CD4-positive, alpha-beta memory T cell (primary cell): ENCODE measurements at places on chromosomes 7 and 10. TPM values are rescaled to one million over a fixed set of nuclear protein-coding genes. Genes with fewer than 3 reads are reported as not detected.
A peak's percentile ranks its signal among the peaks of the same experiment; 100 is the strongest.

Gene ABCC2
- 6.5 TPM for total RNA-seq

GRCh38 chr7:148173369-148173768, 417.2 kb upstream of the C7orf33 start:
- DNase-seq = no peak

- DNase-seq = no peak
These were observed 33.6 kb downstream of the VSTM4 start for GRCh38 chr10:49081547-49082275.

DNA sequence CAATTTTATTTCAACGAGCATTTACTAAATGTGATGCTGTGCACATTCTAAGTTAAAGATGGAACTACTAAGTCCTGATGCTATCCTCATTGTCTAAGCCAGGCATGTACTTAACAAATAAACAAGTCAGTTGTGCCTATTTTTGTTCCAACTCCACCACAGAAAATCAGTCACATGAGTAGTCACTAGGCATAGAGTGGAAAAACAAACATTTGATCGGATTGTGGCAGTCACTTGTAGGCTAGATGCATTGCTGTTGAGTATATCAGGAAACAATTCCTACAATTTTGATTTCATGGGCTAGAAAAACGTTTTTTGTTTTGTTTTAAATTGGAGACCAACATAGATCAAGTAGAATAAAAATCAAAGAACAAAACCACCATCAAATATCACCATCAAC, 177.6 kb upstream of the SLC25A13 start:
- no peak for DNase-seq

Gene SPAG6
- not detected for total RNA-seq

- no peak for DNase-seq
These were observed 27.3 kb downstream of the RALA start for GRCh38 chr7:39650676-39651075.

GRCh38 chr7:91182819-91183764, 81.1 kb upstream of the FZD1 start:
- DNase-seq = no peak

- DNase-seq = no peak
These were observed 117.0 kb upstream of the PTPRZ1 start for GRCh38 chr7:121755818-121756552.

GRCh38 chr7:4690953-4691856, 9.1 kb downstream of the FOXK1 start:
- no peak for DNase-seq

Gene MRC1
- 1.9 TPM for total RNA-seq

GRCh38 chr10:132062641-132063390, 2.9 kb upstream of the JAKMIP3 start:
- no peak for DNase-seq

Gene CHRM2
- not detected for total RNA-seq

Gene PLAU
- 0.64 TPM for total RNA-seq

DNA sequence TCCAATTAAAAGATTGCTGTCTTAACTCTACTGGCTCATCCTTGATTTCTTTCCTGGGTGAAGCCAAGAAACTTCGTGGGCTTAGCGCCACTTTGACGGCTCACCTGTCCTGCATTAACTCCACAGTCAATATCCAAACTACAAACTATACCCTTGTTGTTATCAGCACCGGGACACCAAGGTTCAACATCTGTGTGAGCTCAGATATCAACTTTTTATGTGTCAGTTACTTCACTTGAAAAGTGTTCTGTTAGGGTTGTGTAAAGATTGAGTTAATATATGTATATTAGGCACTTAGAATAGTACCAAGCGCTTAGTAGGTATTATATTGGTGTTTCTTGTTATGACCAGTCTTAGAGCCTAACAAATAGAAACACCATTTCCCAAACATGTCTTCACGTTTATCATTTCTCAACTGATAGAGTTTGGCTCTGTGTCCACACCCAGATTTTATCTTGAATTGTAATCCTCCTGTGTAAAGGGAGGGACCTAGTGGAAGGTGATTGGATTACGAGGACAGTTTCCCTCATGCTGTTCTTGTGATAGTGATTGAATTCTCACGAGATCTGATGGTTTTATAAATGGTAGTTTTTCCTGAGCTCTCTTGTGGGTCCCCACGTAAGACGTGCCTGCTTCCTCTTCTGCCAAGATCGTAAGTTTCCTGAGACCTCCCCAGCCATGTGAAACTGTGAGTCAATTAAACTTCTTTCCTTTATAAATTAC, 19.0 kb upstream of the ST8SIA6 start:
- DNase-seq = no peak

DNA sequence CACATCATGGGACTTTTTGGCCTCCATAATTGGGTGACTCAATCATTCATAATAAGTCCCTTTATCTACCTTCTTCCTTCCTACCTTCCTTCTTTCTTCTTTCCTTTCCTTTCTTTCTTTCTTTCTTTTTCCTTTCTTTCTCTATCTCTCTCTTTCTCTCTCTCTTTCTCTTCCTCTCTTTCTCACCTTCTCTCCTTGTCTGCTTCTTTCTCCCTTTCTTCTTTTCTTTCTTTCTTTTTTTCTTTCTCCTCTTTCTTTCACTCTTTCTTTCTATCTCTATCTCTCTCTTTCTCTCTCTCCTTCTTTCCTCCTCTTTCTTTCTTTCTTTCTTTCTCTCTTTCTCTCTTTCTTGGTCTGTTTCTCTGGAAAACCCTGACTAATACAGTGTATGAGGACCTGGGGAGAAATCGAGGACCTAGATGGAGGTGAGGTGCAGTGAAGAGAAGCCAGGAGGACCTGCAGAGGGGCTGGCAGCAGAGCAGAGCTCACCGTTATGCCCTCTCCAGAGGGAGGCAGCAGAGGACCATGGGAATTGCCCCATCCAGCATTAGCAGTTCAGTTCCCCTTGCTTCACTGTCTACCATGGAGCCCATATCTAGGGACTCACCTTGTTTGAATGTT, 52.7 kb upstream of the BTRC start:
- no peak for DNase-seq

Gene FAM25G
- not detected for total RNA-seq

- DNase-seq = peak; percentile 9
These were observed 278.5 kb downstream of the DNAJB6 start for GRCh38 chr7:157615101-157615817.

Gene UNCX
- total RNA-seq = not detected

Gene MORN4
- total RNA-seq = 3.0 TPM

- DNase-seq = no peak
These were observed 252.5 kb downstream of the SLC25A13 start for GRCh38 chr7:96069401-96069800.

- peak; percentile 8 for DNase-seq
These were observed 35.0 kb upstream of the ZNF32 start for GRCh38 chr10:43683451-43684291.

DNA sequence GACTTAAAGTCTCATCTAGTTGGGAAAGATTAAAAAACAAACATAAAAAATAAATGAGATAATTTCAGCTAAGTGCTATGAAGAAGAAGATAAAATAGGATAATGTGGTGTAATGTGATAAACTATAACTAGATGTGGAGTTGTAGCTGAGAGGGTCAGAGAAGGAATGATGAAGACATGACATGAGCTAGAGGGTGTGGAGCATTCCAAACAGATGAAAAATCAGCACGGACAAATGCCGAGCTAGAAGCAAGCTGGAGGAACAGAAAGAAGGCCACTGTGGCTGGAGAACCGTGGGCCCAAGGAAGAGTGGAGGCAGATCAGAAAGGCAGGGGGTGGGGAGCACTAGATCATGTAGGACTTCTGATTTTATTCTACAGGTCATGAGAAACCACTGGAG, 70.6 kb downstream of the CDK6 start:
- DNase-seq = no peak

- no peak for DNase-seq
These were observed 123.0 kb upstream of the ADARB2 start for GRCh38 chr10:1860351-1860750.

GRCh38 chr10:125551247-125551646, 131.7 kb downstream of the TEX36 start:
- DNase-seq = no peak

DNA sequence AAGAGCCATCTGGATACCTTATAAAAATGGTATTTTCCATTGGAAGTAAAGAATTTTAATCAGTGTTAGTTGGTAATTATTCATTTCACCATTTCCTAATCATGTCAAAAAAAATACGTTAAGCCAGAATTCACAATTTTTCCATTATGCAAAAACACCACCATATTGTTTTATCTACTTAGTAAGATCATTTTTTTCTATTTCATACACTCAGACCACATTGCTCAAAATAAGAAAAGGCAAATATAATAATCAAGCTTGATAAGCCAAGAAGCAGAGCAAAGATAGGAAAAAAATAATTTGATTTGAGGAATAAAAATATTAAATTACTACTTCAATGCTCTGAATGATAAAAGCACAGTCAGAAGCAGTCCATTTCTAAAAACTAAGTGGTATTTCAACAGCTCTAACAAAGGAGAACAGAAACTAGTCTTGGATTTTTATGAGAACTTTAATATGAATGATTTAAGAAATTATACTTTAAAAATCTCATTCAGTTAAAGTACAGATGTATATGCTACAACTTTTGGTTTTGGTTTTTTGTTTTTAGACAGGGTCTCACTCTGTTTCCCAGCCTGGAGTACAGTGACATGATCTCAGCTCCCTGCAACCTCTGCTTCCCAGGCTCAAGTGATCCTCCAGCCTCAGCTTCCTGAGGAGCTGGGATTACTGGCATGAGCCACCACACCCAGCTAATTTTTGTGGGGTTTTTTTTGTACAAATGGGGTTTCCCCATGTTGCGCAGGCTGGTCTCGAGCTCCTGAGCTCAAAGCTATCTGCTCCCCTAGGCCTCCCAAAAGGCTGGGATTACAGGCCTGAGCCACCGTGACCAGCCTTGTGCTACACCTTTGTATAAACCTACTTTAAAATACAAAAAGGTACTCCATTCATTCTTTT, 46.6 kb downstream of the LRRN3 start:
- no peak for DNase-seq

- no peak for DNase-seq
These were observed 122.2 kb downstream of the DLG5 start for GRCh38 chr10:77804371-77804770.

Gene ITGA8
- not detected for total RNA-seq

Gene NUTM2E
- 0.53 TPM for total RNA-seq
